T-helper 22 cell (primary cell): ENCODE measurements at places on chromosomes 5 and 9.
A peak's percentile ranks its signal among the peaks of the same experiment; 100 is the strongest.

DNA sequence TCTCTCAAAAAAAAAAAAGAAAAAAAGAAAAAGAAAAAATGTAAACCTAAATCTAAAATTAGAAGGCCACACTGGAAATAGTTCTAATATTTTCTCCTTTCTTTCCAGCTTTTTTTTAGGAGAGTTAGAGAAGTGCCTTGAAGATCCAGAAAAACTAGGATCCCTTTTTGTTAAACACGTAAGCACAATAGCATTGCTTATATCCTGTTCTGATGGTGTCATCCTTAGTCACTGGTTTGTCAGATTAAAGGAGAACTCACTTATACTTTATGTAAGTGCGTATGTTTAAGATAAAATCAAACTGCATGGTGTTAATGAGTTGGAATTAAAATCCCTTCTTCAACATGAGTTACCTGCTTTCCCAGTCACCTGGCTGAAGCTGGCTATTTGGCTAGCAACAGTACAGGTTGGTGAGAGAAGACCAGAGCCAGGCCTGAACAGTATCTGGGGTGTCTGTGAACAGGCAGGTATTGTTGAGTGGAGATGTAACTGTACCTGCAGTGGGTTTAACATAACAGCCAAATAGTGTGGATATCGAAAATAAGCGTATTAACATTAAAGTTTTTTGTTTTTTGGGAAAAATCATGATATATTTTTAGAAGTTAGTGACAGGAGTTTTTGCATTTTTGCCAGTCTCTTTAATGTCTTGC lies 104.7 kb upstream of the OTULINL start:
- no peak for DNase-seq

GRCh38 chr5:40490464-40491111 lies 189.1 kb upstream of the PTGER4 start:
- DNase-seq, result no peak

DNA sequence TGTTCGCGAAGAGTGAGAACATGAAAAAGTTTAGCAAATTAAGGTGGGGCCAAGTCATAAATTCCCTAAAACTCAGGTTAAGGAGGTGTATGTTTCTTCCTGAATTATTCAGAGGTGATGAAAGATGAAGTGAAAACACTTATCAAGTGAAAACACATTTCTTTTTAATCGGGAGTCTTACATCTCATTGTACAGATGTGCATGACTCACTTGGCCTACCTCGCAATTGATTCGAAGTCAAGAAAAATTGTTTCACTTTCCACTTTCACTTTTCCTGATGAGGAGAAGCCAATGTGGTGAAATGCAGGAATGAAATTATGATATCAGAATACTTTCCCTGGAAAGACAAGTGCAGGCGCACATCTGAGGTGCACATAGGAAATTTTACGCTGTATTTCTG lies 78.7 kb downstream of the SLC25A46 start:
- no peak for DNase-seq

GRCh38 chr9:109403116-109403515 lies 82.3 kb upstream of the EPB41L4B start:
- no peak for DNase-seq

GRCh38 chr9:126375386-126375785 lies 48.8 kb downstream of the MVB12B start:
- DNase-seq, result no peak

GRCh38 chr5:130270786-130271185 lies 366.5 kb downstream of the CHSY3 start:
- DNase-seq, result no peak

DNA sequence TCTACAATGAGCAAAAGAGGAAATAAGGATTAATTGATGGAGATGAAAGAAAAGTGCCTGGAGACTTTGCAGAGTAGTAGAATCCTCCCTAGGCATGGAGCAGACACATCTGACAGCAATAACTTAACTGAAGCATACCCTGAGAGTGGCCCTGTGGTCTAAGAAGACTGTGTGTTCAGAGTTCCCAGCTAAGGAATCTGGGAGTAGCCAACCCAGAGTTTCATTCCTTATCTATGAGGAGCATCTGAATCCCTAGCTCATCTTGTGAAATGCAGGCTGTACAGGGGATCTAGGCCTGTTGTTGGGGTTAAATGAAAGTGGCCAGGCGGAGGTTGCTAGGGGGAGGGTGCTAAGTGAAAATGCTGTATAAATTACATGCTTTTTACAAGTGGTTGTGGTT lies 233.1 kb upstream of the FBXL7 start:
- no peak for DNase-seq

- DNase-seq, result no peak
Observed at GRCh38 chr9:14389146-14389545, 75.2 kb upstream of the NFIB start.

GRCh38 chr5:116454417-116454927 lies 120.2 kb downstream of the SEMA6A start:
- no peak for DNase-seq

DNA sequence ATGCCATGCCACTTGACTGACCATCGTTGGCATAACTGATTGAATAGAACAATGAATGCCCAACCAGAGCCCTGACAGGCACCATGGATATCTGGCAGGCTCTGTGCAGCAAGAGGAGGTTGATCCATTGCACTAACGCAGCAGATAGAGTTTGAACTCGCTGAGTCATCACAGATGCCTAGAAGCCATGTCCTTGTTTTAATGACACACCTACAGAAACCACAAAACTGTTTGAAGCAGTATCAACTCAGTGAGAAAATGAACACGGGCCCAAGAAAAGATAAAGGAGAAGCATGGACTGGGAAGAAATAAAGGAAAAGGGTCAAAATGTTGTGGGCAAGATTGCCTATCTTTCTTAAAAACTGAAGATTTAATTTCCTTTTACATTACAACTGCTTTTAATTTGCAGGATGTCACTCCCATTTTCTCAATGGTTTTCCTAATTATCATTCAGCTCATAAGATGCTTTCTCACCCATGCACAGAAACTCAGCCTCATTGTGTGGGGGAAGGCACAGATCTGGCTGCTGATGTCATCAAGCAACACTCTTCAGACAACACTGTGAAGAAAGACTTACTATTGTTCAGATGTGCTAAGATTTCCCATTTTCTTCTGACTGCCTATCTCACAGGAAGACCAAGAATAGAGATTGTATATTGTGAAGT lies 129.0 kb downstream of the PIK3R1 start:
- no peak for DNase-seq

- no peak for DNase-seq
Observed at GRCh38 chr5:158462349-158463114, 603.6 kb upstream of the CLINT1 start.

DNA sequence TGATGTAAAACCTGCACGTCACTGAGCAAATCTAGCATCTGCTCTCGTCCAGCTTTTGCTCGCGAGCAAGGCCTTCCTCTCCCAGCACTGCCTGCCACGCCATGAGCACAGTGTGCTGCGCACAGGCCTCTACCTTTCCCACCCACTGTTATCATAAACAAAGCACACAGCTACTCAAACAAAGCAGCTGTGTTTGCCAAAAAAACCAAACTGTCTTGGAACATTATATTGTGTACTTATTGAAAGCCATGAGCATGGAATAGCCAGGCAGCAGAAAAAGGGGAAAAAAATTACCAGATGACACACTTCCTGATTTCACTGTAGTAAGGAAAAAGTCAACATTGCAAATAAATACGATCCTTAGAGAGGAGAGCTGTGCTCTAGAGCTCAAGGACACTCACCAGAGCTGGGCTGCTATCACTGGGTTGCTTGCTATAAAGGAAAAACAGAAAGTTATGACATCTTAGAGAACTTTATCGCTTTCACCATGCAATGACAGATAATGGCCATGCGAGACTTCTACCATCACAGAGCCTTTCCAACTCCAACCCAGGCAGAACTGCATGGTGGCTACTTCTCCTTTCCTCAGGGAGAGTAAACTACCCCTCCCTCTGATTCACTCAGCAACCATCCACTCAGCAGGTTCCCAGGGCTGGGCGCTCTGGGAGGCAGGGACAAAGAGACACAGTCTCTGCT lies 69.6 kb downstream of the EPB41L4B start:
- DNase-seq, result no peak

GRCh38 chr5:91556-92263 lies at the start of gene PLEKHG4B:
Gene PLEKHG4B (plus strand): TSS chr5:92168. CDS start chr5:92232, 64 bp downstream.
- no peak for DNase-seq

GRCh38 chr5:53476531-53477480 lies 3.6 kb upstream of the FST start:
- DNase-seq, result no peak

DNA sequence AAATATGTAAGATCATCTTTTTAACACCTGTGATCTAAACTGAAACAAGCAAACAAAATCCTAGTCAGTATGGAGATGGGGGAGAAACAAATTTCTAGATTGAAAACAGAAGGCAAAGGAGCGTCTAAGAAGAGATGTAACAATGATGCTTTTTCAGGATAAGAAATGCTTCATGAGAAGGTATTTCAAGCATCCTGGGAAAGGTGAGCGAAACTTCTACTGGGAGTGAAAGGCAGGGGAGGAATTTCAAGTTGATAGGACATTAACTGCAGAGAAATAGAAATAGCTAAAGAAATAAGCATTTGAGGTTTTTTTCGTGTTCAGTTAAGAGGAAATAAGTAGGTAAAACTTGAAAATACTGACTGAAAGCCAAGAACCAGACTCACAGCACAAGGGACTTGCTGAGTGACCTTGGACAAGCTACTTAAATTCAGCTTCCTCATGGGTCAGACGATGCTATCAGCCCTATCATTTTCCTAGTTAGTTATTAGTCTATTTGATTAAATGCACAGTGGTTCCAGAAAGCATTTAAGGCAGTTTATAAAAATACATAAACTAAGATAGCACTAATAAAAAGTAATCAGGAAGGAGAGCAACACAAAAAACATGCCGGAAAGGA lies 406.3 kb downstream of the PDE4D start:
- DNase-seq, result no peak

DNA sequence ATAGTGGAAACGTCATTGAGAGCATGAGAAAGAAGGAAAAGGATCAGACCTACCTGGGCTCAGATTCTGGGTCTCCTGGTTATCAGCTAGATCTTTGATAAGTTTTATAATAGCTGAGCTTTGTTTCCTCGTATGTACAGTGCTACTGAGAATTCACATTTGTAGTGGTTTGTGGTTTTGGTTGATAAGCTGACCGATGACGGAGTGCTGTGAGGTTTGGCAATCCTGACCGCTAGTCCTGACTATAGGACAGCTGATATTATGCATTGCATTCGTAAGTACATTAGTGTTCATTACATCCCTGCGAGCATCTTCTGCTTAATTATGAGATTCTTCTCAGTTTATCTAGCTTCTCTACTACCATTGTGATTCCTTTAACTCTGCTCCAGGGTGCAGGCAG lies 190.7 kb upstream of the SLC27A6 start:
- no peak for DNase-seq

- DNase-seq, result no peak
Observed at GRCh38 chr5:23208959-23209431, 298.4 kb upstream of the PRDM9 start.

DNA sequence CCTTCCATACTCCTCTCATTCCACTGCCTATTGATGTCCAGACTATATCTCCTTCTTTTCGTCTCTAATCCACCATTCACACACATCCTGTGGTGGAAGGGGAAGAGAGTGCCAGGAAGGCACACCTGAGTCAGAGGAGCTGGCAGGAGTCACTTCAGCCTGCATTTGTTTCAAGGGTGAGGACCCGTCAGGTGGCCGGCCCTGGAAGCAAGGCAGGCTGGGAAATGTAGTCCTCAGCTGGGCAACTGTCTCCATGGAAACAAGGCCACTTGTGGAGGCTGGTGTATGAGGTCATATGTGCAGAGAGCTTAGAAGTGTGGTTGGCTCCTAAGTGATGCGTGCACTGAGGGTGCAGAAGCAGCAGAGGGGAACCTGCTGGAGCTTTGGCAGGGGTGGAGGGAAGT lies 278.4 kb downstream of the NSG2 start:
- no peak for DNase-seq

- DNase-seq, result peak; percentile 5
Observed at GRCh38 chr5:135466178-135467050, 14.3 kb upstream of the TIFAB start.

- no peak for DNase-seq
Observed at GRCh38 chr5:151259931-151260330, 6.9 kb downstream of the GM2A start.

- no peak for DNase-seq
Observed at GRCh38 chr9:93644397-93645088, 68.2 kb downstream of the PHF2 start.

GRCh38 chr9:122810306-122810946 lies 10.5 kb downstream of the OR1K1 start:
- peak; percentile 38 for DNase-seq

GRCh38 chr9:93456504-93456903 lies 3.1 kb upstream of the FAM120AOS start:
- no peak for DNase-seq

DNA sequence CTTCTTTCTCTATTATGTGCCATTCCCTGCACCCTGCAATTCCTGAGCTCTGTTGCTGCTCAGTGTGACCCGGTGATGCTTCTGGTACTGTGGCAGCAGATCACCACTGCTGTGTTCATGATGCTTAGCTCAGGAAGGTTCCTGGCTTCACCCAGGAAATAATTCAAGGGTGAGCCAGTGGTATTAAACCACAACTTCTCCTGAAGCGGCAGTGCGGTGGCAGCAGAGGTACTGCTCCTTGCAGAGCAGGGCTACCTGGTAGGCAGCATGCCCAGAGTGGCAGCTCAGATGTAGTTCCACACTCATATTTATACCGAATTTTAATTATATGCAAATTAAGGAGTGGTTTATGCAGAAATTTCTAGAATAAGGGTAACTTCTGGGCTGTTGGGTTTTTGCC lies 213.8 kb upstream of the ZNF608 start:
- no peak for DNase-seq

- no peak for DNase-seq
Observed at GRCh38 chr5:85484982-85485574, 1100.4 kb upstream of the EDIL3 start.

- no peak for DNase-seq
Observed at GRCh38 chr9:123860603-123861002, 69.3 kb downstream of the DENND1A start.

DNA sequence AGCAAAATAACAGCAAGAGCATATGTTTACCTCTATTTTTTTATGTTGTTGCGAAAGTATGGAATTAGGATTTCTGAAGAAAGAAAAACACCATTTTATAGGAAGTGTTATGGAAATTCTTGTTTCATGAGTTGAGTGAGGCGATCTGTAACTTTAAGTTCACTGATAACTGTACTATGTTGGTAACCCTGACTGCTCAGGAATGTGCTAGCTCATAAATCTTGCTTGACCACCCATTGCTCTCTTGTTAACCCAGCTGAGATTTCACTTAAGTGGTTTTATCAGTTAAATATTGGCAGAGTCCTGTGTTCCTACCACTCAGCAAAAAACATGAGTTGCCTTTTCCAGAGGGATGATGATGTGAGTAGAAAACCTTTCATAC lies 91.1 kb upstream of the STARD4 start:
- DNase-seq, result no peak

DNA sequence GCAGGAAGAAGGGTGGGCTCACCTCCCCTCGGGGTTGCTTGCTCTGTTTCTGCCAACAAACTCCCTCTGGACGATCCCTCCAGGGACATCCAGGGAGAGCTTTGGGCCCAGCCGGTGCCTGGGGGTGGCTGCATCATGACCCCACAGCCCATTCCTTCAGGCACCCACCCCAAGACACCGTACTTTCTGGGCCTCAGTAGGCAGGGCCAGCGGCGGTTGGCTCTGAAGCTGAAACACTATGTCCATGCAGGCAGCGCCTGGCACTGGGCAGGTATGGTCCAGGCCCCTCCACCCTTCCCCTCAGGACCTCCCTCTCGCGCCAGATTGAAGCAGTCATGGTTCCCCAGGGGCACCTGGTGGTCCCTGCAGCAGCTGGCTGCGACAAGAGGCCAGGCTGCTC lies 18.5 kb upstream of the SUSD3 start:
- DNase-seq, result no peak
